ENCODE measurements at places on chromosomes 2 and 18. TPM values are rescaled to one million over a fixed set of nuclear protein-coding genes. Genes with fewer than 3 reads are reported as not detected.

The WDFY1 gene
- 51.7 TPM for polyA plus RNA-seq

The UPP2 gene
- polyA plus RNA-seq = 6.7 TPM

GRCh38 chr2:2059199-2059598 is 271.9 kb downstream of the MYT1L start:
- no peak for DNase-seq

DNA sequence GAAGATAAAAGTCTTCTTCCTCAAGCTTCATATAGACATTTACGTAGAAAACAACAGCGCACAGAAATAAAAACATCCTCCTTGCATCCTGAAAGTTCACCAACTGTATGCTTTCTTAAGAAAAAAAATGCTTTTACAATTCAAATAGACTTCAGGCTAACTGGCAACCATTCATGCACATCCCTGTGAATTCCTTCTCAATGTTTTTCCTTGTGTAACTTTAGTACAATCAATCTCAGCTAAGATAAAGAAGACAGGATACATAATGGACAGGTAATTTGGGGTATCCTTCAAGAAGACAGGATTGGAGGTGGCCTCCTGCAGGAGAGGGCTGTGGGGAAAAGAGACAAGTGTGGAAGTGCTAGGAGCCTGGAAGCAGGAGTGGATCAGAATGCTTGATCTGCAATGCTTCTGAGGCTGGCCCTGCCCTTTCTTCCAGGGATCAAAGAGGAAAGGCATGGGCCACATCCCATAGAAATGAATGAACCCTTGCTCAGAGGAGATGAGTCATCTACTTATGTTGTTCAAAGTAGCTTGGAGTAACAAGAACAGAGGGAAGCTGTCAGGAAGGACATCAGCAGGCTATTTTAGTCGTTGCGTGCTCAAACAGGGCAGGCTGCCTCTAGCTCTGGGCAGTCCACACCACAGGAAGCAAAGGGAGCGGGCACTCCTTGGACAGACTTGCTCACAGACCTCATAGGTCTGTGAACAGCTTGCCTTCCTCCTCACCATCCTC is 126.6 kb downstream of the TMEM131 start:
- no peak for DNase-seq

- no peak for DNase-seq
Measured at GRCh38 chr2:204401114-204401513, 144.2 kb upstream of the PARD3B start.

- DNase-seq = no peak
Measured at GRCh38 chr2:126620302-126620701, 35.7 kb upstream of the GYPC start.

DNA sequence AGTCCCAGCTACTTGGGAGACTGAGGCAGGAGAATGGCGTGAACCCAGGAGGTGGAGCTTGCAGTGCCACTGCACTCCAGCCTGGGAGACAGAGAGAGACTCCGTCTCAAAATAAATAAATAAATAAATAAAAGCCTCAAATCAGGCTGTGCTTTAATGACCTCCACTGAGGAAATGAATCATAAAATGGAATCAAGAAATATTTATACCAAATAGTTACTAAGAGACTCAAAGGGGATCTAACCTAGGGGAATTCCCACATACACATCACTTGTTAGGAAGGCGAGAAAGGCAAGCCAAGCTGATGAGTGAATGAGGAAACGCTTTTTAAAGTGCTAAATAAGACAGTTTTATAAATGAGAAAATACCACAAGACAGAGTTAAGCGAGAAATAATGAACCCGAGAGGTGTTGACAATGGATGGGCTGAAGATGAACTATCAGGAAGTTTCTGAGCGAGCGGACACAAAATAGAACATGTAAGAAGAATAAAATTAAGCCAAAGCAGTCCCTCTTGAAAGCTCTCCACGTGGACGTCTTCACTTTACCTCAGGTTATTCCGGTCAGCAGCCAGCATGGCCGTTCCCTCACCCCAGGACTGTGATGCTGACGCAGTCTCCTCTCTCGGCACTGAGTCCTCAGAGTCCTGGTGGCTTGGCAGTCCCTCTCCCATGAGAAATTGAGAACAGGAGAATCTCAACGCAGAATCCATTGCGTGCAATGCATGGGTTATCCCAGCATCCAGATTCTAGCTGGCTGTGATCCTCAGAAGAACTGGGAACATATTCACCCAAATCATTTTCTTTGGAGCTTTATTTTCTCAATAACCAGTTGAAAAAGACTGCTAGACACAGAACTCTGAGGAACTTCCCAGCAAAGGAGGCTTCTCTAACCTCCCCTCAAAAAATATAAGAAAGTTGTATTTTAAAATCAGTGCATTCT is 22.3 kb downstream of the PXDN start:
- no peak for DNase-seq

GRCh38 chr2:230877116-230877758 is 12.5 kb downstream of the ITM2C start:
- DNase-seq = no peak

DNA sequence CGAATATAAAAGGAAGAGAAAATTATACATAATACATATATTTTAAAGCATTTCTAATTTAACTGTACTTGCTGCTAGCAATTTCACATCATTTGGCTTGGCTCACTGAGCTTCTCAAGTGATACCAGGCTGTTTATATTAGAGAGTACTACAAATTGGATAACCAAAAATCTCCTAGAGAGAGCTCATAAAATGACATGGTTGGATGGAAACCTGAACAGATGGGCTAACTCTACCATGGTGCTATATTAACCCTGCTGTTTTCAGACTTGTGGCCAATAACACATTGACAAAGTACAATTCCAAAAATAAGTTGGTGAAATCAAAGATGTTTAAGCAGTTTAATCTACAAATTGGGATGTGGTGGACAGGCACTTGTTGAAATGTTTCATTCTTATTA is 364.4 kb upstream of the GCFC2 start:
- DNase-seq = no peak

DNA sequence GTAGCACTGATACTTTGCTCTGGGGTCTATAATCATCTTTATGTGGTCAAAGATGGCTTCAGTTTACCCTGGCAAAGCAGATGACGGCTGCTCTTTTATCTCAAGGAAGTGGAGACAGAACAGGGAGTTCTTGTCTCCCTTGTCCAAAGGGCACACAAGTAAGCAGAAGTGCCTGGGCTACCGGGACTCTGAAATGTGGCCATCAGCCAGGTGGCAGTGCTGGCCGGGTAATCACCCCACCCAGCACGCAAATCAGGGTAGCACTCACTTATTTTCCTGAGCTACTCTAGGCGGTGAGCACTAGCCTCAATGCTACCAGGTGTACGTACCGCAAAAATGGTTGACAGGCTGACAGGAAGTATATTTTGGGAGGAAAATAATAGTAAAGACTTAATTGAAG is 119.7 kb upstream of the ETAA1 start:
- no peak for DNase-seq
